ENCODE measurements at places on chromosomes 1 and 21.

DNA sequence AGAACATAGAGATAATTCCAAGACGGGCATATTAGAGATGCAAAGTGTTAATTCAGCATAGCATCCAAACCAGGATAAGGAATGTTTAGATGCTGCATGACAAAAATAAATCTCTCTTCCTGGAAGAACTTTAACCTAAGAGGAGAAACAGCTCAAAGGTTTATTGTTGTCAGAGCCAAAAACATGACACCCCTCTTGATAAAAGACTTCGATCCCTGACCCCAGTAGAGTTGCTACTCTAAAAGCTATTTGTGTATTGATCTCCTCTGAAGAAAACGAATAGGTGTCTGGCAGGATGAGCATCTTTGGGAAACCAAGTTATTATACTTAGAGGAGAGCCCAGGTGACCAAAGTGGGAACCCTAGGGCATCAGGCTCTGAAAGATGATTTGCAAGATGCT, 158.1 kb downstream of the PIGK start:
- DNase-seq, result no peak

GRCh38 chr1:84450910-84451309, 28.2 kb upstream of the RPF1 start:
- DNase-seq, result no peak

GRCh38 chr21:44427241-44428120, 27.8 kb upstream of the LRRC3 start:
- no peak for DNase-seq

DNA sequence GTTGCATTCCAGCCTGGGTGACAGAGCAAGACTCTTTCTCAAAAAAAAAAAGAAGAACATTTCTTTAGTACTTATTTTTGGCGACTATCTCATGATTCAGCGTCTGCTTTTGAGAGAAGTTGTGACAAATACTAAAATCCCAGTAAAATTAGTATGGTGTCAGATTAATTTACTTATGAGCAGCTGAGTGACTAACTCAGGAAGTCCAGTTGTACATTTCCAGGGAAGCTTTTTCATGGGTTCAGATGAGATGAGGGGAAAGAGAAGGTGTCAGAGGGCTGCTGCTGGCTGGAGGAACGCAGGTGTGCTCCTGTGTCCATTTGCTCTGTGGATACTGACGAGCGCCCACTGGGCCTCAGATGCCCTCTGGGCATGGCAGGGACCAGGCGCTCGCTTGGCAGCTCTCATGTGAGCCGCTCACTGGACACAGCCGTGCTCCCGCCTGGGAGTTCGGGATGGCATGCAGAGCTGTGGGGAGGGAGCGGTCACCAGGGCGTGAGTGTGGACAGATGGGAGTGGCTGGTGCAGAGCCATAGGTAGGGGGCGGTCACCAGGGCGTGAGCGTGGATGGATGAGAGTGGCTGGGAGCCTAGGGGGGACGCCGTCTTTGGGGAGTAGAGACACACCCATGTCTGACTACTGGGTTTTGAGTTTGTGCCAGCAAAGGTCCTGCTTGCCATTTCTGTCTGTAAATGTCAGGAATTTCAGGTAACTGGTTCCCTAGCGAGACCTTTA, 55.0 kb downstream of the ADARB1 start:
- DNase-seq, result no peak

DNA sequence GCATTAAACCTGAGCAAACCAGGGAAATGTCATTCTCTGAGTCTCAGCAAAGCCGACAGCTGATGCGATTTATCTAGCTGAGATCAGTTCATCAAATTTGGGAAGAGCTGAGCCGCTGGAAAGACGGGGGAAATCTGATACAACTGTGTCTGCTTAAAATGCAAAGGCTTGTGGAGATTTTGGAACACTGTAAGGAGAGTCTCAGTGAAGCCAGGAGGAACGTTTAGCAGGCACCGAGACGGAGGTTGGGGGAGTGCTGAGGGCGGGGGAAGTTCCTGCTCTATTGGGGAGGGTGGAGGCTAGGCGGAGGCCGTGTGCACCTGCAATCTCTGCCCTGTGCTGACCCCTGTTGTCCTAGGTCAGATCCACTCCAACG, 143.2 kb upstream of the CSF3R start:
- no peak for DNase-seq

DNA sequence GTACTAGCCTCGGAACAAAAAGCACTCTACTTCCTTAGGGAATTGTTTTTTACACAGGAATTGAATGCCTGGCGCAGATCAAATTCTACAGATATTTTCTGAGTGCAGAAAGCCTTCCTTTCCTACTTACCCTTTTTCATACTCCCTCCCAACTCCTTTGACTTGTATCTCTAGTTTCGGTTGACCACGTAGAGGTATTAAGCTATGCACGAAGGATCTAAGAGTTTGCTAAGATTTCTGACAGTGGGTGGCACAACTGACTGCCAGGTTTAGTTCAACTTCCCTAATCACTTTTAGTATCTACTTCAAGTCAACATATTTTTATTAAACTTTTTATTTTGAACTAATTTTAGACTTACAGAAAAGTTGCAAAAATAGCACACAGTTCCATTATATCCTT, 5.0 kb downstream of the TOR1AIP2 start:
- no peak for DNase-seq

DNA sequence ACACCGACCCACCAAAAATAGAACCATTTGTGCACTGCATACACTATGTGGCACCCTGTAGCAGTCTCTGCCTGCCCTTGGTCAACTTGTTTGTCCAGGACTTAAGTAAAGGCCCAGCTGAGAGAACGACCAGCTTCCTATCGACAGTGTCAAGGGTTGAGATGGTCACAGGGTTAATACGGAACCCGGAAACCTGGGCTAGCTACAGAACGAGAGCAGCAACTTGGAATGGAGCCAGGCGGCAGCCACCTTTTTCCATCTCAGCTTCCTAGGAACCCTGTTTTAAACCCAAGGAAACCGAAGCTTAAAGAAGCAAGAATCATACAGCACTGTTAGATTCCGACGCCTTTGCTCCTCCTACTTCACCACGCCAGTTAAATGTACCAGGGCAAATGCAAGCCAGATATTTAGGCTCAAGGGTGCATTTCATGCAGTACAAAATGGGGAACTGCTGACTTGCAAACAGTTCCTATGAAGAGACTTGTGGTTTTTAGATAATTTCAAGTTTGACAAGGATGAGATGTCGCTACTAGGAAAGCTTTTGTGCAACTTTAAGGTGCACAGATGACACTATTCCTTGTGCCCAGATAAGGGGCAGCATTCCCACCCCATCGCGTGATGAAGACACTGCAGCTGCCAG, 35.5 kb downstream of the SLC66A1 start:
- no peak for DNase-seq

- DNase-seq, result no peak
Measured at GRCh38 chr1:168110896-168111545, 25.7 kb downstream of the GPR161 start.

DNA sequence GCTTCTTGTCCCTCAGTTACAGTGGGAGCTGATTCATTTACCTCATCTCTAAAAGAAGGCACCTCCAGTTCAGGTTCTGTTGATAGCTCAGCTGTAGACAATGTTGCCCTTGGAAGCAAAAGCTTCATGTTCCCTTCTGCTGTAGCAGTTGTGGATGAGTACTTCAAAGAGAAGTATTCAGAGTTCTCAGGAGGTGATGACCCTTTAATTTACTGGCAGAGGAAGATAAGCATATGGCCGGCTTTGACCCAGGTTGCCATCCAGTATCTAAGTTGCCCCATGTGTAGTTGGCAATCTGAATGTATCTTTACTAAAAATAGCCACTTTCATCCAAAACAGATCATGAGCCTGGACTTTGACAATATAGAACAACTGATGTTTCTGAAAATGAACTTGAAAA, 4.5 kb downstream of the ZBED6 start:
- DNase-seq, result no peak

GRCh38 chr1:47898133-47898845, 98.9 kb downstream of the TRABD2B start:
- no peak for DNase-seq
